Hepatic stellate cell (primary cell): ENCODE measurements at places on chromosomes 6 and 20.

- DNase-seq: no peak
These were observed 873 bp upstream of the GCM2 start for GRCh38 chr6:10882657-10883171.

DNA sequence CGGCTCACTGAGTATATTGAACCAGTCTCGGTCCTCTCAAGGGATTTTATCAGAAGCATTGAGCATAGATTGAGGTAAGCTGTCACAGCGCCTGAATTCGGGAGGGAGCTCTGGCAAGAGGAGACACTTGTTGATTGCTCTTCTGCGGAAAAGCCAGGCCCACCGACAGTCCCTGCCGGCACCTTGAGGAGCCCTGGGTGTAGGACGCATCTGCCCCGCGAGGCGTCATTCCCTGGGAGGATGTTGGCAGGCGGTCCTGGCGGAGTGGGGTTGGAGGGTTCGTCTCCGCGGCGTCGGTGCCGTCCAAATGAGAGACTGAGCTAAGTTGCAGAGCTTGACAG, 843 bp downstream of the FBXO9 start:
- DNase-seq: peak; percentile 47

GRCh38 chr20:16387666-16388065, 185.6 kb downstream of the KIF16B start:
- no peak for DNase-seq

DNA sequence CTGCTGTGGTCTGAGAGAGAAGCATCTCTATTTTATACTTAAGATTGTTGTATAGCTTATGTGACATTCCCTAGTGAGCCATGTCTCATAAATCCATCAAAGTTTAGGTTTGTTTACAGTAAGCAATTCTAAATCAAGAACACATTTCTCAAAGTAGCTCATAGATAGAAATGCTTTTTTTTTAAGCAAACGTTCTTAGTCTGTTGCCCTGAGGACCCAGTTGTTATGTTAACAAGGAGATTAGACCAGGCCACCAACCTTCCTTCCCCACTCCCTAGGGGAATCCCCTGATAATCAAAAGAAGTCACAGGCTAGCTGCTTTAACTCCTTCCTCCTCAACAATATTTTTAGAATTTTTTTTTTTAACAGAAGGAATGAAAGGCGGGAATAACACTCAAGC, 169.0 kb downstream of the FUT9 start:
- no peak for DNase-seq

- no peak for DNase-seq
These were observed 111.2 kb downstream of the HIVEP2 start for GRCh38 chr6:142833798-142834197.

GRCh38 chr20:32539817-32540675, 45.1 kb downstream of the NOL4L start:
- no peak for DNase-seq

- DNase-seq: no peak
These were observed 1.1 kb upstream of the RPS12 start for GRCh38 chr6:132813173-132813856.

DNA sequence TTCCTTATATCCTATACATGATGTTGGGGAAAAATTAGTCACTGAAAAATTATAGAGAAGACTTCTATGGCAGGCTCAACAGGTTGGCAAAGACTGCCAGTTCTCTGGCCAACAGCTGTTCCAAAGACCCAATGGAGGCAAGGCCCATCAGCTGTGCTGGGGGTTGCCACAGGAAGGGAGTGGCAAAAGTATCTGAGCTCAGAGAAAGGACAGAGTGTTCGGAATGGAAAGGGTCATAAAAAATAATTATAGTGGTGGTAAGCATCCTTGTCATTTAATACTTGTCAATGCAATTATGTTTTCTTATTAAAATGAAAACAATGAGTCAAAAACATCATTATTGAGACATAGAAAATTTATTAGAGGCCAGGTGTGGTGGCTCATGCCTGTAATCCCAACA, 36.1 kb downstream of the FASTKD5 start:
- no peak for DNase-seq

DNA sequence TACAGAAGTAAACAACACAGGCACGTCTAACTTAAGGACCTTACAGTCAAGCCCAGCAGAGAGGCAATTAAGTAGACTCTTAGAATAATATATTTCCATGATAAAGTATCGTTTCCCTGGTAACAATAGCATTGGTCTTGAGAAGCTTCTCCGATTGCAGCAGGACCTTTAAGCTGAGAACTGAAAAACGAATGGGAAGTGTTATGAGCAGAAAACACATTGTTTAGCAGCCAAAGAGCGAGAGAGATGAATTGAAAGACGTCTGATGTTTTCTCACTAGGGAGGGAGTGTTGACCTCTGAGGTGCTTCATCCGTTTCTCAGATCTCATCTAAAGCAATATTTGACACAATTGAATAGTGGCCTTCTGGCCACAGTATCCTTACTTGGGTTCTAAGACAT, 855 bp downstream of the BYSL start:
- DNase-seq: no peak

DNA sequence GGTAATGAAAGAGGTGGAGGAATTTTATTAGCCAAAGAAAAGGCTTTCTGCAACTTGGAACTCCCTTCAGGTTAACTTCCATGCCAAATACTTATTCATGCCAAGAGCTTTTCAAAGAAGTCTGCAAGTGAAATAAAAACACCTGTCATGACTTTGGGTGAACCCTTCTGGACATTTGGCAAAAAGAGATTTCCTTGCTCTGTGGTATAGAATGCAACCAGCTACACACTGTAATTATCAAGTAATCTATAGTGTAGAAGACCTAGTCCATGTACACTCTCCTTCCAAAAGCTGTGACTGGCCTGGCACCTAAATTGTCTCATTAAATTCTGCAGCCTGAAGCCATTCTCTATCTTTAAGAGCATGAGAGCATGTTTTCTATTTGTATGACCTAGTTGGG, 232.3 kb downstream of the COL12A1 start:
- no peak for DNase-seq

DNA sequence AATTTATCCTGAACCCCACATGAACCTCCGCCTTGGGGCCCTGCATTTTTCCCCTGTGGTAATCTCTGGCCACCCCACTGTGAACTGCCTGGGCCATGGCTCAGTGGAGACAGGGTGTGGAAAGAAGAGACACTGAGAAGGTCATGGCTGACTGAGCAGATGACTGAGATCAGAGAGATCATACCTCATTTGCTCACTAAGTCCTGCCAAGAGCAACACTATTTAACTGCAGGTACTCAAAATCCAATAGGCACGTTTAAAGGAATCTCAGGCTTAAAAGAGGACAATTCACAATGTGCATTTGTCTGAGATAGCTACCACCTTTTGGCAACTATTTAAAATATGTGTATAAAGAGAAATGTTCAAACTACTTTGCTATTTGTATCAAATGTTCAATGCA, 305.0 kb downstream of the GMDS start:
- DNase-seq: no peak

- no peak for DNase-seq
These were observed 55.0 kb upstream of the PLCB1 start for GRCh38 chr20:8077137-8077466.

GRCh38 chr20:52593654-52594053, 378.5 kb upstream of the TSHZ2 start:
- no peak for DNase-seq

DNA sequence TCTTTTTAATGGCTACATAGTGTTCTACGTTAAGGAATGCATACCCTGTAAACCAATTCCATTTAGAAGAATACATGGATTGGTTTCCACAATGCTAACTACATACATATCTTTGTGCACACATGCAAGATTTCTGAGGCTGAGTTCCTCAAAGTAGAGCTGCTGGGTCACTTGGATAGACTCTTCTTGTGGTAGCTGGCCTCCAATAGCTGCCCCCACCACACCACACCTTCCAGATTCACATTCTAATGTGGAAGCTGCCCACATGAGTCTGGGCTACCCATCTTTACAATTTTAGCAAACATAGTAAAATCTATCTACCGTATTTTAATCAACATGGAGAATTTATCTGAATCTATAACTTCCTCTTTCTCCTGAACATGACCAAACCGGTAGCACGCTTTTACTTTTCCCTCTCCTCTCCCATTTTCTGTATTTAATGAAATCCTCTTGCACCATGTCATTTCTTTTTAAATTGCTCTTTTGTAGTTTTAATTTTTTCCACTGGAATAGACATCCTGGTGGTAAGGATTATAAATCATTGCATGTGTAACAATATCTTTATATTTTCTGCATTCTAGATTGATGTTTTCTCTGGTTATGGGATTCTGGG, 74.7 kb upstream of the CITED2 start:
- no peak for DNase-seq

DNA sequence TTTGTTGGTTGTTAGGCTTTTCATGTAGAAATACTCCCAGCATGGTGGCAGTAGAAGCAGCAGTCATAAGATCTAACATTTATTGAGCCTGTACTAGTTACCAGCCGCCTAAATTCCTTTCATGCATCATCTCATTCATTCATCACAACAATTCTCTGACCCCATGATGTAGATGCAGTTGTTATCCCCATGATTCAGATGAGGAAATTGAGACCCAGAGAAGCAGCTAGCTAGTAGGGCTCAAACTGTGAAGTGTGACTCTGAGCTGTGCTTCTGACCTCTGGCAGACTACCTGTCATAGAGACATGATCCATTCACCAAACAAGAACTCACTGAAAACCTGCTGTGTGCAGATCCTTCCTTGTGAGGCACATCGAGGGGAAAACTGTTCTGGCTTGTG, 16.9 kb downstream of the RREB1 start:
- DNase-seq: no peak

GRCh38 chr6:90681863-90682262, 95.0 kb upstream of the MAP3K7 start:
- DNase-seq: no peak

GRCh38 chr6:20541382-20541781, 7.1 kb downstream of the CDKAL1 start:
- DNase-seq: no peak

- peak; percentile 50 for DNase-seq
These were observed 537 bp downstream of the PPIL4 start for GRCh38 chr6:149545258-149545753.

DNA sequence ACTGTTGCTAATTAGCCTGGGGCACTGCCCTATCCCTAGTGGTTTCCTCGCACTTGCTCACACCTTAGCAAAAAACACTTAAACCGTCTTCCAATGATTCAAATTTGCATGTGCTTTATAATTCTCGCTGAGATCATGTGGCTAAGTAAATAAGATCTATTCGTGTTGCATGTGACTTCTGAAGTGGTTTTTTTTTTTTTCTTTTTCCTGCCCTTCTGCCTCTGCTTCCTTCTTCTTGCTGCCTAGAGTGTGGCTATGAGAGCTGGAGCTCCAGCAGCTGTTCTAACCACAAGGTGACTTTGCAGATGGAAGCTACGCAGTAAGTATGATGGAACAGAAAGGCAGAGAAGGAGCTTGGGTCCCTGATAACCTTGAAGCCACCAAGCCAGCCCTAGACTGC, 36.5 kb downstream of the SULF2 start:
- DNase-seq: no peak

GRCh38 chr6:154450498-154450897, 60.0 kb downstream of the CNKSR3 start:
- DNase-seq: no peak

GRCh38 chr6:81049425-81050042, 702.9 kb downstream of the TENT5A start:
- no peak for DNase-seq

GRCh38 chr6:134816780-134817179, 133.1 kb downstream of the ALDH8A1 start:
- DNase-seq: no peak

- no peak for DNase-seq
These were observed 449.9 kb downstream of the PREX1 start for GRCh38 chr20:48377940-48378339.

DNA sequence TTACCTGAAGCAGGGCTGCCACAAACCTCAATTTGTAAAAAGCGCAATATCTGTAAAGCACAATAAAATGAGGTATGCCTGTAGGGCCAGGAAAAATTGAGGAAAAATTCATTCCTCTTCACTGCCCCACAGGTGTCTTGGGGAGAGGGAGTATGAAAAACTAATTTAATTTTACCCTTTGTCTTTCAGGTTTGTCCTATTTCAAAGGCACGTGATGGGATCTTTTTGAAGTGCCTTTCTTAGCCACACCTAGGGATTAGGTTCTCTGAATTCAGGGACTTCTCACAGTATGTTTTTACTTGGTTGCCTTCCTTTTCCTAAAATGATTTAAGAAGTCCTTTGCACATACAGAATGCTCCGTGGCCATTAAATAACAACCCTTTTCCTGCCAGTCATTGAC, 71.9 kb downstream of the NCOA3 start:
- DNase-seq: no peak

GRCh38 chr20:9417665-9418064, 96.7 kb upstream of the LAMP5 start:
- no peak for DNase-seq

GRCh38 chr6:138815797-138816528, 20.1 kb downstream of the ECT2L start:
- DNase-seq: peak; percentile 36

DNA sequence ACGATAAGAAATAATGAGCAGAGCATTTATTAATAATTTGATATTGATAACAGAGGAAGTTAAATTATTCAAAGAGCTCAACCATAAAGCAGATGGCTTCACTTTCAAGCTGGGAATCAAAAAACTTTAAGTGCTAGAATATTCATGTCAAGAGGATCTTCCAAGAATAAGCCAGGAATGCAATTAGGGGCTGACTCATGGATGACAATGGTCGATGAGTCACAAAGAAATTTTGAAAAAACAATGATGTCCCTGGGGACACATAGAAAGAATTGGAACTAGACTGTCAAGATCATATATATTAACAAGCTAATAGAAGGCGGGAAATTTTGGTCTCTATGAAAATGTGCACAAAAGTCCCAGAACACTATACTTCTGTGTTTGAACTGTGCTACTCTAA, 304.1 kb downstream of the LAMA2 start:
- peak; percentile 14 for DNase-seq

- no peak for DNase-seq
These were observed 43.2 kb downstream of the KHDC1L start for GRCh38 chr6:73182021-73182607.

DNA sequence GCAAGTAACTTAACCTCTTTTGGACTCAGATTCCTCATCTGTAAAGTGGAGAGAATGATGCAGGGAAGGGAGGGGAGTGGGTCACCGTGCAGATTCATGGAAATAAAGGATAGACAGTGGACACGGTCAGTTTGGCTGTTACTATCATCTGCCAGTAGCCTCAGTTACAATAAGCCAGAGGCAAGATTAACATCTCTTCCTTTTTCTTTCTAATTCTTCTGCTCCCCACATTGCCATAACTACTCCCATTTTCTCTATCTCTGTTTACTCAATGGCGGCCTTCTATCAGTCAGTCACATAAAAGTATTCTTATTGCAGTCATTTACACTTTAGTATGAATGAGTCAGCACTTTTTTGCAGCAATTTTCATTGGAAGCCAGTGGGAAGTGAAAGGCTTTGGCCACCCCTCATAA, 49.2 kb downstream of the PPP1R16B start:
- DNase-seq: no peak

GRCh38 chr6:113148566-113148965, 708.6 kb upstream of the MARCKS start:
- no peak for DNase-seq
